ENCODE measurements at places on chromosomes 12 and 14. TPM values are rescaled to one million over a fixed set of nuclear protein-coding genes. Genes with fewer than 3 reads are reported as not detected.

GRCh38 chr14:76546426-76547221, 170.7 kb downstream of the ESRRB start:
- no peaks in the 10 kb centered on the region for H3K27me3 ChIP-seq
- H3K27ac ChIP-seq, result no peak overlapping the region
- no peaks in the 10 kb centered on the region for H3K36me3 ChIP-seq

DNA sequence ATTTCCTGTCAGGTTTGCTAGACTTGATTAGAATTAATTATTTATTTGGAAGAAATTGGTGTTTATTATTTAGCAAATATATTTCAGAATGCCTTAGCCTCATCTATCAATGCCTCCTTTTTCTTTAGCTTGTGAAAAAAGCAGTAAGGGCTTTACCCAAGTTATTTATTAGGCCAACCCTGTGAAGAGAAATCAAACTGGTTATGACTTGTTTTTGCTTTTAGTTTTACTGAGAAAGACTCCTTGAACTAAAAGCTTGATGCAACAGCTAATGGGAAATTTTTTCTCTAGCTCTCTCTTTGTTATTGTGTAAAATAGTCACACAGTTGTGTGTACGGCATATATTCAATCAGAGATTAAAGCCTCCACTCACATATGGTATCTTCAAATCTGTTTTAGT, 306.8 kb downstream of the DIO2 start:
- H3K27ac ChIP-seq, result no peak overlapping the region
- no peaks in the 10 kb centered on the region for H3K4me1 ChIP-seq
- H3K27me3 ChIP-seq, result no peaks in the 10 kb centered on the region
- no peak for DNase-seq
- H3K4me3 ChIP-seq, result no peak overlapping the region
- H3K36me3 ChIP-seq, result no peaks in the 10 kb centered on the region

DNA sequence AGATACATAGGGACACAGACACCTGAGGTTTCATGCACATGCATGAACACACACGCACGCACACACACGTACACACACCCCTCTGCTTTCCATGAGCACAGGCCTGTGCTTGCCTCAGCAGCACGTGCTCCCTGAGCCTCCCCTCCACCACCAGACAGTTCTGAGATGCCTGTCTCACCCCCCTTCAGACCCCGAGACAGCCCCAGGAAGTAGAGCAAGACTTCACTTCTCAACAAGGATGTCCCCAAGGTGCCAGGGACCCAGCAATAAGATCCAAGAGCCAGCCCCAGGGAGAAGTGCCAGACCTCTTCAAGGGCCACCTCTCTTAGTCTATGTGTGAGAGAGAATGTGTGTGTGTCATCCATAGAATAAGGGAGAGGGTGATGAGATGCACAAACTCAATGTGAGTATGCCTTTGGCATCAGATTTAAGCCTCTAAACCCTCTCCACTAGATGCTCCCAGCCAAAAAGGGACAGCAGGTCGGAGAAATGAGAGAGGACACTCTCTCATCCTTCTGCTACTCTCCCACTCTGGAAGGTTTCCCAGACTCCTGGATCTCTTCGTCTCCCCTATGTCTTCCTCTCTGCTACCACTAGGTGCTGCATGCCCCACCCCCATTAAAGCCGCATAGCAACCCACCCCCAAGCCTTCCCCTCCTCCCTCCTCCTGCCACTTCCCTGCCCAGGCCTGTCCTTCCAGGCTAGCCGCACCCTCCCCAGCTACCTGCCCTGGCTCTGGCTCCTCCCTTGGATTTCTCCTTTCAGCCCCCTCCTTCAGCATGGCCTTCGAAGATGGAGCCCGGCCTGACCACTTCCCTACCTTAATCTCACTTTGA, 7.7 kb downstream of the RARG start:
- H3K36me3 ChIP-seq, result no peaks in the 10 kb centered on the region
- peak overlapping the region; percentile 99 for H3K27ac ChIP-seq
- peak; percentile 59 for DNase-seq

DNA sequence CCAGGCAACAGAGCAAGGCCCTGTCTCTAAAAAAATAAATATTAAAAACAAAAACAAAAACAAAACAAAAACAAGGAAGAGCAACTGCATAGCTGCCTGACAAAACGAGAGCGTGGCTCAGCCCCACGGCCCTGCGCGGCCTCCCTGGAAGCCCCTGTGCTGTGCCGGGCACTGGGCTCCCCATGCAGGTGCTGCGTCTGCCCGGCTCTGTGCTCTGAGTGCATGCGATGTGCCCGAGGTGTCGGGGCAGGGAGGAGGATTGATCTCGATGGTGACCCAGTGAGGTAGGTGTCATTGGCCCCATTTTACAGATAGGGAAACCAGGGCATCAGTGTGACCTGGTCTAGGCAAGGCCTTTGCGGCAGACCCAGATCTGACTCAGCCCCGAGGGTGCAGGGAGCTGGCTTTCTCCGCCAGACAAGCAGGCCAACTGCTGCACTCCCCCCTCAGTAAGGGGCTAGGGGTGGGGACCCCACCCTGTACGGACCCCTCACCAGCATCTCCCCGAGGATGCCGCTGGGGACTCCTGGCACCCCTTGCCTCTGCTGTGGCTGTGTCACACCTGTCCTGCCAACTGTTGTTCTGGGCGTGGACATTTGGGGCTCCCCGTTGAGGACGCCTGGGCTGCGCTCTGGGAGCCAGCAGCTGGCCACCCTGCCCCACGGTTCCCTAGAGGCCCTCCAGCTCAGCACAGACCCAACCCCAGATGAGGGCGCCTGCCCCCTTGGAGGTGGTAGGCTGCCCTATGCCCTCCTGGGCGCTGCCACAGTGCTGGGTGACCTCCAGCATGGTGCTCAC, 15.3 kb downstream of the GPR132 start:
- DNase-seq, result no peak
- H3K4me3 ChIP-seq, result no peak overlapping the region
- no peaks in the 10 kb centered on the region for H3K36me3 ChIP-seq

- H3K27ac ChIP-seq, result no peak overlapping the region
- H3K4me1 ChIP-seq, result no peaks in the 10 kb centered on the region
- H3K4me3 ChIP-seq, result peak overlapping the region; percentile 88
- H3K36me3 ChIP-seq, result no peaks in the 10 kb centered on the region
- DNase-seq, result no peak
Observed at GRCh38 chr12:29781188-29781587, 2.6 kb downstream of the TMTC1 start.

DNA sequence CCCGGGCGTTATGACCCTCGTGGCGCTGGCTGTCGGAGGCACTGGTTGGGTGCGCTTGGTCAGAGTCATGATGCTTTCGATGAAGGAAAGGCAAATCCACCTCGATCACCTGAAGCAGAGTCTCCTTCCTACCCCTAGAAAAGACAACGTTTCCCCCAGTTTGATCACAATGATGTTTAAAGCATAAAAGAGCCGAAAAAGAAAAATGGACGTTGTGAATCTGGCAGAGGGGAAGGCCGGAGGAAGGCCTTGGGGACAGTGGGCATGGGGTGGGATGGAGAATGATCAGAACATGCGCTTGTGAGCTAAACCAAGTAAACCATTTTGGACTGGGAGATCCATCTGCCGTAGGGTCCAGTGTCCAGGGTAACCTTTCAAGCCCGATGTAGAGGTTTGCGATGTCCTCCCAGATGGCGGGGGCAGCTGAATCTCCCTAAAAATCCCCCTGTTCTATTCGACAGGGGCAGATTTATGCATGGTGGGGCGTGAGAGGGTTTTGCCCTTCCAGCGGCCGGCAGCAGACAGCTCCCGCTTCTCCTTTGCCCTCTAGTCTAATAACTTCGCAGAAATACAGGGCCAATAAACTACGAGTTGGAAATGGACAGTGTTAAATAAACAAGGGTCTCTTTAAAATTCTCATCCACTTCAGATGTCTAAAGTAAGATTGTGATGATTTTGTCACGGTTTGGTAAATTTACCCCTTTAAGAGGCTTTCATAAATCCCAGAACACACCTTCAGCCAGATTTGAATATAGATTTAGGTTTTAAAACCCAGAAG, 2.3 kb upstream of the OTX2 start:
- peaks cover 90% of the 10 kb centered on the region for H3K27me3 ChIP-seq
- no peaks in the 10 kb centered on the region for H3K4me1 ChIP-seq
- H3K27ac ChIP-seq, result no peak overlapping the region
- DNase-seq, result no peak
- H3K36me3 ChIP-seq, result no peaks in the 10 kb centered on the region

- H3K4me1 ChIP-seq, result no peaks in the 10 kb centered on the region
- no peaks in the 10 kb centered on the region for H3K27me3 ChIP-seq
- DNase-seq, result no peak
- no peak overlapping the region for H3K27ac ChIP-seq
Observed at GRCh38 chr14:67060546-67060945, 128.7 kb upstream of the GARIN2 start.

- H3K4me3 ChIP-seq, result no peak overlapping the region
- H3K27me3 ChIP-seq, result no peaks in the 10 kb centered on the region
- DNase-seq, result no peak
- H3K4me1 ChIP-seq, result no peaks in the 10 kb centered on the region
Observed at GRCh38 chr14:23349156-23349845, 3.4 kb downstream of the SLC22A17 start.

The KRT80 gene
- 0.38 TPM for total RNA-seq

- H3K27ac ChIP-seq, result no peak overlapping the region
- H3K27me3 ChIP-seq, result no peaks in the 10 kb centered on the region
- peaks cover 30% of the 10 kb centered on the region for H3K4me1 ChIP-seq
Observed at GRCh38 chr14:65242732-65243134, 140.4 kb upstream of the MAX start.

The CLMN gene
- total RNA-seq, result 0.76 TPM

- no peaks in the 10 kb centered on the region for H3K36me3 ChIP-seq
- no peak overlapping the region for H3K4me3 ChIP-seq
- peaks cover 15% of the 10 kb centered on the region for H3K4me1 ChIP-seq
- H3K27me3 ChIP-seq, result no peaks in the 10 kb centered on the region
Observed at GRCh38 chr14:65169351-65169750, 67.0 kb upstream of the MAX start.

DNA sequence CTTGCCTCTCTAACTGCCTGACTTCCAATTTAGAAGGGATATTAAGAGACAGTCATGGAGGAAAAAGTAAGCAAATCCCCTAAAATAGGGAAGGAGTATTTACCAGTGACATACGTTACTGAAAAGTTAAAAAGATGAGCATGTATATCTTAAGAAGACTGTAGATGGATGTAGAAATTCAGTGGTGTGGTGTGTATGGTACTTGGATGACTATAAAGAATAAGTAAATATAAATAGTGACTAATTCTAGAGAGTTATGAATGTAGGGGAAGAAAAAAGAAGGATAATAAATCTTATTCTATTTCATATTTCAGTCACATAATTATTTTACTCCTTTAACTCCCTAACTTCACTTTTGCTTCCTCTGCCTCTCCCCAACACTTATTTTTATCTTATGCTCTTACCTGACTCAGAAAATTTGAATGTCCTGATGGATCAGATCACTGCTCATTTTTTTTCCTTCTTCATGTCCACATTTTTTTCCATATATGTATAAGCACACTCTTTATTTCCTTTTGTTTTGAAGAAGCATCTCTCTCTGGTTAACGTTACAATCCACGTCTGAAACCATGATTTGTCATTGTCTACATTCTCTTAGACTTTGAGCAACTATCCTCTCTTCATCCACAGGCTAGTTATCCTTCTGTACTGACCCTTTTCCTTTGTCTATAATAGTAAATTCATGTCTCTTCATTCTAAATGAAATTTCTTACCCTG, 422.7 kb upstream of the SYT1 start:
- peak; percentile 44 for DNase-seq
- H3K4me1 ChIP-seq, result peaks cover 18% of the 10 kb centered on the region
- no peaks in the 10 kb centered on the region for H3K27me3 ChIP-seq
- H3K4me3 ChIP-seq, result peak overlapping the region; percentile 56
- no peaks in the 10 kb centered on the region for H3K36me3 ChIP-seq

The RAB2B gene
- 21.1 TPM for total RNA-seq

- H3K27me3 ChIP-seq, result peaks cover 40% of the 10 kb centered on the region
- H3K4me1 ChIP-seq, result no peaks in the 10 kb centered on the region
- H3K27ac ChIP-seq, result no peak overlapping the region
Observed at GRCh38 chr14:69850086-69850735, 29.0 kb upstream of the SMOC1 start.

The EMP1 gene
- total RNA-seq, result 744 TPM

DNA sequence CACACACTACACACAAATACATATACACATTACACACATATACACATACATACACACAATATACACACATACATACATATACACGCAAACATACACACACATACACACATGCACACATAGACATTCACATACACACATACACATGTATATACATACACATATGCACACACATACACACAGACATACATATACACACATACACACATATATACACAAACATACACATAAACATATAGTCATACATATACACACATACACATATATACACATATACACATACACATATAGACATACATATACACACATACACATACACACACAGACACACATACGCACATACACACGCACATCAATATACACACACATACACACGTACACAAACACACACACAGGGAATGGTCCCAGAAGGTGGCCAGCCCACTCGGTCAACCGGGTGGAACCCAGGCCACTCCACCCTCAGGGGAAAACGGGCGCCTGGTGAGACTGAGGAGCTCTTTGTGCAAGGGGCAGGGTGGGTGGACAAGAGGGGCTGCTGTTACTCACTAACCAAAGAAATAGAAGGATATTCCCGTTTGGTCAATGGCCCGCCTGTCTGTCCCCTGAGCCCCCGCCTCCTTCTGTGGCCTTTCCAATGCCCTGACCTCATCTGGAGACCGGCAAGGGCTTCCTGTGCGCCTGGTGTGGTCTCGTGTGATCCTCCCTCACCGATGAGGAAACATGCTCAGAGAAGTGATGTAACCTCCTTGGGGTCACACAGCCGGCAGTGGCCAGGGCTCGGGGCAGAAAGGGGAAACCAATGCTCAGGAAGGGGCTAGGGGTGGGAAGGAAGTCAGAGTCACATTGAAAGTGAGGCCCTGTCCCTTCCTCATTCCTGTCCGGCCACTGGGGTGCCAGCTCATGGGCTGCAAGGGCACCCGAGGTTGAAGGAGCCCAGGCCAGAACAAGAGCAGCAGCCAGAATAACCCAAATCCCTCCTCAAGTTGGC, 5.3 kb downstream of the TRPV4 start:
- no peaks in the 10 kb centered on the region for H3K4me1 ChIP-seq
- H3K27me3 ChIP-seq, result no peaks in the 10 kb centered on the region
- DNase-seq, result no peak
- H3K36me3 ChIP-seq, result no peaks in the 10 kb centered on the region

GRCh38 chr12:105253866-105254513, 18.0 kb upstream of the APPL2 start:
- H3K36me3 ChIP-seq, result no peaks in the 10 kb centered on the region
- H3K4me3 ChIP-seq, result peak overlapping the region; percentile 49
- H3K4me1 ChIP-seq, result peaks cover 67% of the 10 kb centered on the region
- peak overlapping the region; percentile 94 for H3K27ac ChIP-seq
- H3K27me3 ChIP-seq, result no peaks in the 10 kb centered on the region

DNA sequence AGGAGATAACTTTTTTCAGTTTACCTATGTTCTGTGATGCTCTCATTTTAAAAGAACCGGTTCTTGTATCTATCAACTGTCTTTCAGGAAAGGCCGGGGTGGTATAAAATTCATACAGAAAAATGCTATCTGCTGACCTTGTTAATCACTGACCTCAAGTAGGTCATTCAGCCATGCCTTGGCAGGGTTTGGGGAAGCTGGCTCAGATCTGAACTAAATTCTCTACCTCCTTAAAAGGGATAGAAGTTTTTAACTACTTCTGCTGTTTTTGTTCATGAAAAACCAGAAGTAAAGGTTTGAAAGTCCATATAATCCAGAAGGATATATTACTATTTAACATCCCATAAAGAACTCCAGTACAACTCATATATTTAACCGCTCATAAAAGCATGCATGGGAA, 10.1 kb downstream of the MYRFL start:
- H3K4me3 ChIP-seq, result no peak overlapping the region
- H3K27me3 ChIP-seq, result peaks cover 12% of the 10 kb centered on the region
- no peaks in the 10 kb centered on the region for H3K36me3 ChIP-seq
- H3K4me1 ChIP-seq, result no peaks in the 10 kb centered on the region
- H3K27ac ChIP-seq, result no peak overlapping the region

The IRAK3 gene
- total RNA-seq, result 6.6 TPM
